NCI-H2029 treated with DMSO at 0.1 percent for 48 hours (cell line): ENCODE measurements at places on chromosomes 6 and 20.

DNA sequence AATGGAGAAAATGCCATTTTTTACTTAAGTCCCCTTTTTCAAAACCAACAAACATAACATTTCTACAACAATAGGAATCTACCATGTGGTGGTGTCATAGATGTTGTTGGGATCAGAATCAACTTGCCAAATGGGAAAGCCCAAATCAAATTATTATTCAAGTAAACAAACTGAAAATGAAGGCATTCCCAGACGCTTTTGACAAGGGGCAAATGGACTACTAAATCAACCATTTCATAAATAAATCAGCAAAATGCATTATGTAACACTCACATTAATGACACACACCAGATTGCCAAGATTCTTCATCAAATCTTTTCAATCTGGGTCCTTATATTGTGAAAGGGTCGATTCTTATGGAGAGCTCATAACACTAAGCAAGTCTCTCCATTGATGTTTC lies 375.6 kb downstream of the KIF16B start:
- no peak for DNase-seq

GRCh38 chr6:31680226-31681134 lies at the start of gene LY6G5C:
TSS of gene LY6G5C (minus strand) at chr6:31681067. CDS start at chr6:31680373, 694 bp downstream.
- peak; percentile 84 for DNase-seq

DNA sequence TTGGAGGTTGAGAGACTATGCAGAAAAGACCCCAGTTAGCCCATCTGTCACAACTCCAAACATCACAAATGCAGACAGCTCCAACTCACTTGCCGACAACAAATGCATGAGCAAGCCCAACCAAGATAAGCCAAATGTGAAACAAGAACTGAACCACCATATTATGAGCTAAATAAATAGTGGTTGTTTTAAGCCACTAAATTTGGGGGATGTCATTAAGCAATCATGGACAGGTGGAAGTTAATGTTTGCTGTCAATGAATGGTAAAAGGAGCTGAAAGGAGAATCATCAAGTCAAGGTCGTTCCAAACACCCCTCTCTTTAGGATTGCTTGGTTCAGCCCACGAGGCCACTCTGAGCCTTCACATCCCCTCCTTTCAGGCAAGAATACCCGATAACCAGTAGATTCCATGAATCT lies 71.2 kb upstream of the PLCB4 start:
- DNase-seq, result no peak

GRCh38 chr6:13384506-13384905 lies 56.2 kb upstream of the TBC1D7 start:
- DNase-seq, result no peak

GRCh38 chr6:25454136-25454535 lies 175.0 kb downstream of the CARMIL1 start:
- DNase-seq, result no peak

DNA sequence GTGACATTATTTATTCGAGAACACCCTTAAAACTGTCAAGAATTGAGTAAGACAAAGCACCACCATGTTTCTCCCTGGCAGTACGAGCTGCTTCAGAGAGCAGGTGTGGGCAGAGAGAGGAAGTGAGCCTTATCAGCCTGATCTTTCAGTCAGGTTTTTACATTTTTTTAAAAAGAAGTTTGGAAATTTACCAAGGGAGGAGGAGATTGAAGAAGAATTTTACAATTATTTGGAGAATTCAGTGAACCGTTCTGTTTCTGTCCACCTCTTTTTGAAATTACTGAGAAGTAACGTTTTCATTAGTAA lies 75.5 kb downstream of the ZDHHC14 start:
- no peak for DNase-seq

- DNase-seq, result no peak
Measured at GRCh38 chr6:99560668-99561067, 7.8 kb downstream of the CCNC start.

DNA sequence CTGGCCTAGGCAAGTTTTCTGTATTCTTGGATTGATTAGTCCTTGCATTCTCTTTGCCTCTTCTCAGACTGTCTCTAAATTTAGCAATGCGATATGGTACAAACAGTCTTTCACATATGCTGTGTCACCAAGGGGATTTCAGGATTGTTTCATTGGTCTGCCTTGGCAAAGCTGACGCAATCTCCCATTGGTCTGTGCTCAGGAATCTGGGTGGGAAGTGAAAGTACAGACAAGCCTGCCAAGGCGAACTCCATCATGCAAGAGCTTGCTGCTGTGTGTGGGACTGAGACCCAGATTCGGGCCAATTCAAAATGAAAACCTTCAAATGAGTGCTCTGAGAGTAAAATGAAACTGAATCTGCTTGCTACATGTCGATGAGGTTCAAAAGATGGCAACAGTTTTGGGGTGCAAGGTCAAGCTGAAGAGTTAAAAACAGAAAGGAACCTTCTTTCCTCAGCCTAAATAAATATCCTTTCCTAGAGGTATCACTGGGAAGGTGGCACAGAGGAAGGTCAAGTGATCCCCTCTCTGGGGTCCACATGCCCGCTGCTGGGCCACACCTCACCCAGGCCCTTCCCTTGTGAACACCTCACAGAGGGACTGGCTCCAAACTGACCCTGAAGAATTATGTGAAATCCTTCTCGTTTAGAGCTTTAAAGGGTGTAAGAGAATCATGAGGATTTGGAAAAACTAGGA lies 198.8 kb upstream of the PREP start:
- no peak for DNase-seq

DNA sequence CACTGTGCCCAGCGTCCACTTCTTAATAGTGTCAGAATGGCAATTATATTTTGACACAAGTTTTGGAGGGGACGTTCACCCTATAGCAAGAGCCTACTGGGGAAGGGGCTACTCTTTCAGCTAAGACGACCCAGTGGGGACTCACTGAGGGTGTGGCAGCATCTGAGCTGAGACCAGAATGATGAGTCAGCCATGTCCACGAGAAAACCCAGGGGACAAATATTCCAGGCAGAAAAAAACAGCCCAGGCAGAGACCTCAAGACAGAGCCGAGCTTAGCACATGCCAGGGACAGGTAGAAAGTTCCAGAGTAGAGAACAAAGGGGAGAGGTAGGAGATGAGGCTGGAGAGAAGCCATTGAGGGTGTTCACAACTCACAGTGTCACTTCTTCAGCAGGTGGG lies 11.2 kb downstream of the CNBD2 start:
- no peak for DNase-seq

- no peak for DNase-seq
Measured at GRCh38 chr6:35309611-35310264, 12.1 kb downstream of the DEF6 start.

DNA sequence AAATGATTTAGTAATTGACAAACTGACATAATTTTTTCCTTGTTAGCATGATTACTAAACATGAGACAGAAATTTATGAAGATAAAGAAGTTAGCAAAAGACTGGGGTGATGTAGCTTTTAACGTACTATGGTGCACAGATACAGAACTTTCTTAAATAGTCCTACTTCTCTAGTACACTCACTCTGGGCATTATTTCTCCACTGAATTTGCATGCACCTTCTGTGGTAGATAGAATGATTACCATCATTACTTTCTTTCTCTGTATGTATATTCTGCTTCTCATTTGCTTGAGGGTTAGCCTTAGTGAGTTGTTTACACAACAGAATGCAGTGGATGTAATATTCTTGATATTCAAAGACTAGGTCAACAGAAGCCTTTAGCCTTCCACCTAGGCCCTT lies 173.1 kb upstream of the EPHA7 start:
- no peak for DNase-seq

DNA sequence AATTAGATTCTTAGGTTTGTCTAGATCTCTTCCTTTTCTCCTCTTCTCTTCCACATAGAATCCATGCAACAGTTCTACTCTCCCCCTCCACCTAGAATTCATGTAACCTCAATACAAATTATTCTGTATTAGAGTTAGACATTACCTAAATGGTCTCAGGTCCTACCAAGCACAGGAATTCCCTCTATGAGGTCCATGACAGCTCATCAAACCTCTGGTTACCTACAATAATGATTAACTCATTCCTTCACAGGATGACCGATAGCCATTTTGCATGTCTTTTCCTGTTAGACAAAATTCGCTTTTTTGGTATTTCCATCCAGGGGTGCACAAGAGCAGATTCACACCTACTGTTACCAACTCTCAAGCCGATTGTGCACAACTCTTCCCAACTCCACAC lies 27.4 kb upstream of the BMP2 start:
- DNase-seq, result no peak

DNA sequence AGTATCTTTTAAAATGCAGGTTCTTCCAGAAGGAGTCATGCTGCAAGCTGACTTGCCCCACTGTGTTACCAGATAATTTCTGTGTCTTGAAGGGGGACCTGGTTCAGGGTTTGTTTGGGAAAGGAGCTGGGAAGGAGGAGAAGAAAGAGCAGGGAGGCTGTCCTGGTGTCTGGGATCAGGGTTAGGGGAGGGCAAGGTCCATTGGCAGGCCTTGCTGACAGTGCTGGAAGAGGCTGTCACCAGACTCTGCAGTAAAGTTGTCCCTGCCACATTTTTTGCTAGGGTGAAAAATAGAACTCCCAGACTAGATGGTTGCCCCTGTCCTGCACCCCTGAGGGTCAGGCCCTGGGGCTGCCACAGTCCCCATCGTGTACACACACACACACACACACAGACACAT lies 14.9 kb downstream of the GLP1R start:
- DNase-seq, result no peak

DNA sequence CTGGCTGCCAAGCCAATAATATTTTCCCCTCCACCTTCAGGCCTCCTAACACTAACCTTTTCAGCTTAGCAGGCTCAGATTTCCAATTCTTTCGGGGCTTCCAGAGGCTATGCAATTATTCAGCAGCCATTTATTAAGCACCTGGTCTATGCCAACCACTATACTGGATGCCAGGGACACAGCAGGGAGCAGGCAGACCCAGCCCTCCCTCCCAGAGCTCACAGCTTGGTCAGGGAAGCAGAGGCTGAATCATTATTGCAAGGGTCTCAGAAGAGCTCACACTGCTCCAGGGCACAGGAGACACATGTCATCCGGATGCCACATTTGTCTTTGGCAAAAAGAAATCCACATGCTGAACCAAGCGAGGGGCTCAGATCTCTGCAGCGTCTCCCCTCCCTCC lies 1.3 kb downstream of the BPIFB1 start:
- DNase-seq, result no peak

DNA sequence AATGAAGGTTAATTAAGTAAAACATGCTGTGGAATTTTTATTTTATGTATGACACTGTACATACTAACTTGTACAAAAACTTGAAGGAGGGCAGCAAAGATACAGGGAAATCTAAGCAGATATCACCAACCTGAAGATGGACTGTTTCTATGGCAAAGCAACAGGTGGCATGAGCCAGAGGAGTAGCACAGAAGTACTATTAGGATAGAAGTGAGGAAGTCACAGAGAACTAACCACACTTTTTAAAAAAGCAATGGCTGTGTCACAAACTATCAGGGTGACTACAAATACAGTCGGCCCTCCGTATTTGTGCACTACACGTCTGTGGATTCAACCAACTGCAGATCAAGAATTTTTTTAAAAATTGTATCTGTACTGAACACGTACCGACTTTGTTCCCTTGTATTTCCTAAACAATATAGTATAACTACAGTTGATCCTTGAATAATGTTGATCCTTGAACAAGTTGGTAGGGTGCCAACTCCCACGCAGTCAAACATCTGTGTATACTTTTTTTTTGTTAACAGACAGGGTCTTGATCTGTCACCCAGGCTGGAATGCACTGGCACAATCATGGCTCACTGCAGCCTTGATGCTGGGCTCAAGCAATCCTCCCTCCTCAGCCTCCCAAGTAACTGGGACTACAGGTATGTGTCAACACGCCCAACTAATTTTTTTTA lies 61.0 kb downstream of the NUDT3 start:
- DNase-seq, result no peak

DNA sequence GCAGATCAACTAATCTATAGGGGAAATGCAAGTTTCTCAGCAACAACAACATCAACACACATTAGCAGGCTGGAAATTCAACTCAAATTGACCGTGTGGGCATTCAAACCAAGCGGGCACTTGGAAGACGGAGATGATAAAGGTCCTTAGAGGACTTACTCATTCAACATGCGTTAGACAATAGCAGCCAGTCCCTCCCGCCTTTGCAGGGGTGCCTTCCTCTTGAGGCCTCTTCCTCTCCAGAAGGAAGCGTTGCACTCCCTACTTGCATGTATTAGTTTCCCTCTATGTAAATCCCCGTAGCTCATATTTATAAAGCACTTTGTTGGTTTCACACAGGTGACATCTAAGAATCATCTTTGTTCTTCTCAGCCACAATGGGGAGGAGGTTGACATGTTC lies 300.8 kb upstream of the STXBP5 start:
- DNase-seq, result no peak

DNA sequence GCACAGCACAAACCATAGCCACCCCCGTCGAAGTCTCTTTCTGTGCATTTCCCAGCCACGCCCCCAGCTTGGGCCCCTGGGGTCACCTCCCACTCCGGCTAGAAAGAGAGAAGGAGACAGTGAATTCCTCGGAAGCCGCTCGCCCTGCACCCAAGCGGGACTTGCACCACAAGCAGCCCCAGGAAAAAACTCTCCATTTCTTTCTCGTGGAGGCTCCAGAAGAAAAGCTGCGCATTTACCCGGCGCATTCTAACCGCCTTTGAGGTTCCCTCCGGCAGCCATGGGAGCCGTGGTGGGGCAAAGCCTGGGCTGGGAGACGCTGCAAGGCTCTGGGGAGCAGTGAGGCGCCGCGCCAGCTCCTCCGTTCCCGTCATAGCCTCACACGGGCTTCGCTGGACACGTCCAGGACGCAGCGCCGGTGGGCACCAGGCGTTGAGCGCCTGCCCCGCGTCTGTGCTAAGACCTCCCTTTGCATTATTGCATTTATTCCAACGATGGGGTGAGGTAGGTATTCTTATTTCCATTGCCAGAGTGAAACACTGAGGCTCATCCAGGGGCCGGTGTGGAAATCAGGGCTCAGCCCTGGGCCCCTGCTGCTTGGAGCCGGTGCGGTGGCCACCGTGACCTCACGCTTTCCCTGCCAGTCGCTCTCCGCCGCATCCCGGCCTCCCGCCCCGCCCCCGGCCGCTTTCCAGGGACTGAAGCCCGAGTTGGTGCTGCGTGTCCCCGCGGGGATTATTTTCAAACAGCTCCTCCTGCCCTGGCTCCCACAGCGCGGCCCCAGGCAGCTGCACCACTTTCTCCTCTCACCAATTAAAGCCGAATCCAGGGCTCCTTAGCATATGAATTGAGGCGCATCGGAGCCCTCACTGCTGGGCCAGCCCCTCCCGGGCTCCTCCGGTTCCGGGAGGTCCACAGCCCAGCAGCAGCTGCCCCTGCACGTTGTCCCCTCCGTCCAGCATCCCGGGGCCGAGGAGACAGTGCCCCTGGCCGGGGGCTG lies 148.3 kb upstream of the AFDN start:
- no peak for DNase-seq
